ENCODE measurements at places on chromosomes 5 and 9. TPM values are rescaled to one million over a fixed set of nuclear protein-coding genes. Genes with fewer than 3 reads are reported as not detected.

- DNase-seq: no peak
These were observed 467.7 kb upstream of the MEF2C start for GRCh38 chr5:89350684-89351083.

DNA sequence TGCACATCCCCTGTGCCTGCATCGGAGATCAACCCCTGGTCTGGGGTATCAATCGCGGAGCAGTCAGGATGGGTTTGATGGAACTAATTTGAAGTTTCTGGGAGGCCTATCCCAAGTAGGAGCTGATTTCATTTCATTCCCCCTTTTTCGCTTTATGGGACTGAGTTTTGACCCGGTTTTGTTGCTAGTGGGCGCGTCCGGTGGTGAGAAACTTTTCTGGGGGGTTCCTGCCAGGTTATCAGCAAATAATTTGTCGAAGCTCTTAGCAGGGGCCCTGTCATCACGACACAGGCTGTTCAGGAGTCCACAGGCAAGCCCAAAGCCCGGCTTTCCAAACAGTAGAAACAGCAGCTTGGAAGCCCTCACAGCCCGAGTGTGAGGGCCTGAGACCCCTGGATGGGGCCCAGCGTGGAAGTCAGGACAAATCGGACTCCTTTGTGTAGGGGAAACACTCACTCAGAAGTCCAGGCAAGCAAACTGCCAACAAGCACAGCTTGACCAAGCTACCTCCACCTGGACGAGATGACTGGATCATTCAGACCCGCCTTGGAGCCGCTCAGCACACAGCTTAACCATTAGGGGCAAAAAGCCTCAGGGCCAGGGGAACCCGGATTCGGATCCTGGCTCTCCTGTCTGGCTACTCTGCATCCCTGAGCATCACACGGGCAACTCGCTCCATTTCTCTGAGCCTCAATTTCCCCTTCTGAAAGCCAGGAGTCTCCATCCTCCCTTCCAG, 64.4 kb upstream of the BARHL1 start:
- DNase-seq: no peak

The PARP8 gene
- total RNA-seq: 55.0 TPM

DNA sequence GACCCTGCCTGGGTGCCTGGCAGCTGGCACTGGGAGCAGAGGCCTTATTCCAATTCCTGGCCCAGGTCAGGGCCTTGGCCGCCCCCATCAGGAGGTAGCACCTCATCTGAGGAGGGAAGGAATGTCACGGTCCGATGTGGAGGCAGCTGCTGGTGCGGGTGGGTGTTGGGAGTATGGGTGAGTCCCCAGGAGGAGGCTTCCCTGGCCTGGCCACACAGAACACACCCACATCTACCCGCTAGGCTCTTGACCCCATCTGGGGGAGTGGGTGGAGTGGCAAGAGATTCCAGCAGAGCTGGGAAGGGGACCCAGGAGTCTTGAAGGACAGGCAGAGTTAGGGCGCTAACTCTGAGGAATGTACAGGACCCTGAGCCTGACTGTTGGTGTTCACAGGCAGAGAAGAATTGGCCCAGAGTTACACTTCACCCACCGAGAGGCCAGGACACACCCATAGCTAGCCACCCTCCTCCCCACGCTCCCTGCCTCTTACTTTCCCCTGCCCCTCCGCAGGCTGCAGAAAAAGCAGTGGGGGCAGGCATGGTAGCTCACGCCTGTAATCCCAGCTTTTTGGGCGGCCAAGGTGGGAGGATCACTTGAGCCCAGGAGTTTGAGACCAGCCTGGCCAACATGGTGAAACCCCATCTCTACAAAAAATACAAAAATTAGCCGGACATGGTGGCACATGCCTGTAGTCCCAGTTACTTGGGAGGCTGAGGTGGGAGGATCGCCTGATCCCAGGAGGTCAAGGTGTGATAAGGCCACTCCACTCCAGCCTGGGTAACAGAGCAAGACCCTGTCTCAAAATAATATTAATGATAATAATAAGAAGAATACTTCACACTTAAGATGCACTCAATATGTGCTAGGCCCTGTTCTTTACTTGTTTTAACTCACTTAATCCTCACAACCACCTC, 6.0 kb downstream of the OLFML2A start:
- DNase-seq: no peak

The GABRA6 gene
- total RNA-seq: 4.4 TPM

- no peak for DNase-seq
These were observed 164.7 kb downstream of the TMEM167A start for GRCh38 chr5:82912462-82912861.

All from cerebellum (tissue), 4 donors.